Smooth muscle cell of the umbilical artery (primary cell): ENCODE measurements at places on chromosomes 7 and 10. TPM values are rescaled to one million over a fixed set of nuclear protein-coding genes. Genes with fewer than 3 reads are reported as not detected.

PLCE1 gene
- 0.59 and 1.1 TPM in 2 replicates for total RNA-seq

CDH23 gene
- total RNA-seq, result under 0.01 TPM in 2 replicates

TAS2R4 gene
- total RNA-seq, result 1.2 and 1.4 TPM in 2 replicates

PVRIG gene
- total RNA-seq, result not detected in 2 replicates

HOXA13 gene
- 6.8 and 10.0 TPM in 2 replicates for total RNA-seq

FRAT1 gene
- total RNA-seq, result 0.09 and 0.59 TPM in 2 replicates

BHLHA15 gene
- total RNA-seq, result 0.89 and 1.3 TPM in 2 replicates

CHAT gene
- not detected in 2 replicates for total RNA-seq

RARRES2 gene
- 2.7 TPM in 1 of 2 replicates, not detected in the other for total RNA-seq

TMEM225B gene
- 0.89 TPM in 1 of 2 replicates, not detected in the other for total RNA-seq

HOXA1 gene
- total RNA-seq, result 0.59 and 1.2 TPM in 2 replicates

ZNF727 gene
- not detected in 2 replicates for total RNA-seq

PDSS1 gene
- total RNA-seq, result 3.6 and 5.5 TPM in 2 replicates

CCDC146 gene
- total RNA-seq, result 1.5 and 2.5 TPM in 2 replicates

OR13A1 gene
- not detected in 2 replicates for total RNA-seq

SPDYE6 gene
- not detected in 2 replicates for total RNA-seq

WEE2 gene
- not detected in 2 replicates for total RNA-seq

SSC4D gene
- 0.59 and 0.65 TPM in 2 replicates for total RNA-seq

NUTM2D gene
- total RNA-seq, result 1.2 and 2.0 TPM in 2 replicates

TWIST1 gene
- 24.9 and 41.6 TPM in 2 replicates for total RNA-seq

PTF1A gene
- not detected in 2 replicates for total RNA-seq

LRRC61 gene
- total RNA-seq, result 1.8 and 2.2 TPM in 2 replicates

FAM221A gene
- total RNA-seq, result 1.2 and 2.0 TPM in 2 replicates

ARHGAP22 gene
- 31.8 and 196 TPM in 2 replicates for total RNA-seq

SLC26A5 gene
- total RNA-seq, result not detected in 2 replicates

CHST3 gene
- 13.1 and 35.0 TPM in 2 replicates for total RNA-seq

CDK14 gene
- total RNA-seq, result 40.6 and 48.7 TPM in 2 replicates

ELFN1 gene
- total RNA-seq, result 0.30 and 0.74 TPM in 2 replicates

LHFPL3 gene
- not detected in 2 replicates for total RNA-seq

TSPAN33 gene
- 0.09 and 1.2 TPM in 2 replicates for total RNA-seq

CCL24 gene
- not detected in 2 replicates for total RNA-seq

MYO1G gene
- under 0.01 and 0.05 TPM in 2 replicates for total RNA-seq

SFRP4 gene
- 0.14 and 0.89 TPM in 2 replicates for total RNA-seq

AZGP1 gene
- total RNA-seq, result 0.32 TPM in 1 of 2 replicates, not detected in the other

GIMAP2 gene
- total RNA-seq, result under 0.01 TPM in 1 of 2 replicates, not detected in the other

C7orf33 gene
- total RNA-seq, result not detected in 2 replicates

NAPEPLD gene
- total RNA-seq, result 8.9 and 11.0 TPM in 2 replicates

CFAP70 gene
- 0.97 and 1.5 TPM in 2 replicates for total RNA-seq

CPXM2 gene
- total RNA-seq, result 3.6 and 6.8 TPM in 2 replicates

MYO3A gene
- total RNA-seq, result not detected in 2 replicates

DPY19L1 gene
- total RNA-seq, result 52.0 and 55.9 TPM in 2 replicates

MCM10 gene
- 0.89 and 7.2 TPM in 2 replicates for total RNA-seq
